ENCODE measurements at places on chromosomes 13 and 19.

DNA sequence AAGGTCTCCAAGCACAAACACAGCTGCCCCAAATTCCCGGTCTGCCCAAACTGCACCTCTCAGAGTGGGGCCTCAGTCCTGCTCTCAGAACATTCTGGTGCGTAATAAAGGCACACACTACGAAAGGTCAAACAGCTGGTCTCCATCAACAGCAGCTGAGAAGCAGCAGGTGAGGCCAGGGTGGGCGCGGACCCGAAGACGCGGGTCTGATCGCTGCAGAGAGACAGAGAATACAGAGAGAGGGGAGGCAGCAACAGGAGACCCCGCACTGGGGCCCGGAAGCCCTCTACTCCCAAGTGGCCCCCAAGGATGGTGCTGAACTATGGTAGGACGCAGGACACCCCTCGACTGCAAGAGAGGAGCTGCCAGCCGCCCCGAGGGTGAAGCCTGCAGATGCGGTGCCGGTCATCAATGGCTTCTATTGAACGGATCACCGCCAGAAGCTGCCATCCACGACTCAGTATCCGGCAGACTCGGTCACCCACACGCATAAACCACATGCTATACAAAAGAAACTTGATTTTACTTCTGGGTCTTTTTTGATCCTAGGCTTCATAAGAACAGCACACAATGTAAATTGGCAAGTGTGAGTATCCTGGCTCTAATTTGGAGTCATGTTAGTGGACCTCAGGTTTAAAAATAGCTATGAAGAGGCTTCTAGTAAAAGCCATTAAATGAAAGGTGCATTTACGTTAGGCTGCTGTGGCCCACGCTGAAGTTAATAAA is 33.4 kb downstream of the STK24 start:
- DNase-seq = no peak

- no peak for DNase-seq
Observed at GRCh38 chr19:34959021-34959420, 5.0 kb downstream of the ZNF792 start.

DNA sequence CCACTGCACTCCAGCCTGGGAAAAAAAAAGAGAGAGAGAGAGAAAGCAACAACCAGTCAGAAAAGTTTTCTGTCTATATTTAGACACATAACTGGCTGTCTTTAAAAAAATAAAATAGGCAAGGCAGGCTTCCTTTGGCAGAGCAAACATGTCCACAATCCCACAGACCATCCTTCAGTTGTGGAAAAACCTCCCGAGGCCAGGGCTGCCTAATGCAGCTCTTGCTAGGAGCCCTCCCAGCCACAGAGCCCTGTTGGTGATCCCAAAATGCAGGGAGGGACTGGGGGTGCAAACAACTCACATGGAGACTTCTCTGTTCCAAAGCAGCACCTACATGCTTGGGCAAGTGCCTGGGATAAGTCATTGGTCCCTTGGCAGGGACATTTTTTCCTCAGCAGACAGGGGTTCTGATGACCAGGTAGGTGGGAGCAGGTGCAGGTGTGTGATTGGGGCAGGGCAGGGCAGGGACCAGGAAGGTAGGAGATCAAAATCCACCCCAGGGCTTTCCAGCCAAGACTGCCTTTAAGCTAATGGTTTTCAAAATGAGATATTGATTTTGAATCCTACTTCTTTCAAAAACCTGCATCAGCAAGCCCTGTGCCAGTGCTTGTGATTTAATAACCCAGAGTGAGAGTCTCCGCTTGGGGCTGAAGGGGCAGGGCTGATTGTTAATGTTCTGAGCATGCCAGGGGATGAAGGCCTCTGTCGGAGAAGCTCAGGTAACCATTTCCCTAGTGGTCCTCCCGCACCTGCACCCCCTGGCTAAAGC is 178.5 kb downstream of the USP12 start:
- DNase-seq = no peak

GRCh38 chr13:34578917-34579316 is 363.2 kb upstream of the NBEA start:
- no peak for DNase-seq

DNA sequence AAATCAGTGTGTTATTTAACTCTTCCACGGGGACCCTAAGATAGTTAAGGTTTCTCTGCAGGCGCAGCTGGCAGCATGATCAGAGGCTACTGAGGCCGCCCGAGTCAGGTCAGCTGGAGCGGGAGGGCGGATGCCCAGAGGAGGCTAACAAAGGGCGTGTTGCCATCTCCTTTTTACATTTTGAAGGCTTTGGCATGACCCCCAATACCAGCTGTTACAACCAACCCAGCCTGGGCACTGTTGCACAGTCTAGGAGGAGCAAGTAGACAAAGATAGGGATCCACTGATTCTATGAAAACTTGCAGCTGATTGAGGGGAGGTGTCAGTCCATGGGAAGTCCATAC is 15.7 kb downstream of the COL4A2 start:
- DNase-seq = no peak

- peak; percentile 88 for DNase-seq
Observed at GRCh38 chr13:28718196-28718542, 601 bp downstream of the SLC46A3 start.

DNA sequence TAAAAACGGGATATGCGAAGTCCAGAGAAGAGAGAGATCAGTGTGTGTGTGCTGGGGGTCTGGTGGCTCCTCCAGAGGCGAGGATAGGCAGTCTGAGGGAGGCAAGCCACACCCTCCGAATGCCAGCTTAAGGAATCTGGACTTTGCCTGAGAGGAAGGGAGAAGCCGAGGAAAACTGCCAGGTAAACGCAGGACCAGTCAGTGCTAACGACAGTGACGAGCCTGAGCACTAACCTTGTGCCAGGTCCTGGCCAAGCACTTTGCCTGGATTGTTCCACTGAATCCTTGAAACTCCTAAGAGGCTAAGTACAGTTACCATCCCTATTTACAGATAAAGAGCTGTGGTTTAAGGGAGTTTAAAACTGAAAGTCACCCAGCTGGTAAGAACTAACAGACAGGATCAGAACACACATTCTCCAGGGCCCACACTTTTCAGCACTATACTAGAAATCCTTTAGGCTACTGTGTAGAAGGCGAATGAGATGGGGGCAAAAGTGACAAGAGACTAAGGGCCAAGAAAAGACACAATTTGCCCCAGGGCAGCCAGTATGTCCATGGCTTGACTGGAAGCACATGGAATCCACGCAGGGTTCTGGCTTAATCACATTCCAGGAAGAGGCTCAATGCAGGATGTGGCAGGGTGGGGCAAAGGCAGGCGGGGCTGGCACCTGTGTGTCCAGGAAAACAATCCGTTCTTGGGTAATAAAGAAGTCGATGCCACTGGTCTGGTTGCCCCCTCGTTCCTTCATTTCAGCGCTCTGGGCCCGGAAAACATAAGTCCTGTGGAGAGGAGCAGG is 15.1 kb downstream of the SMG9 start:
- DNase-seq = no peak

DNA sequence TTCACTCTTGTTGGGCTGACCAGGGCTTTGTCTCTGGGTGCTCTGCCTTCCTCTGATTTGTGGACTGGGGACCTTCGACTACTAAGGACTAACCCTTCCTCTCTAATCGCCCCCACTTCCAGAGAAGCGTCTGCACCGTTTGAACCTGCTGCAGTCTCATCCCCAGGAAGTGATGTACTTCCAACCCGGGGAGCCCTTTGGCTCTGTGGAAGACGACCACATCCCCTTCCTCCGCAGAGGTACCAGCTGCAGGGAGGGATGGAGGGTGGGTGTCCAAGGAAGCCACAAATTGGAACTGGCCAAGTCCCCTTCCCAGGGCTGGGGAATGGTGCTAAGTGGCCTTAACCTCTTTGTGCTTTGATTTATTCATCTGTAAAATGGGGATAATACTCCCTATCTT is 9.2 kb downstream of the QPCTL start:
- no peak for DNase-seq

- no peak for DNase-seq
Observed at GRCh38 chr19:9324584-9324962, 594 bp downstream of the ZNF559 start.

GRCh38 chr13:73000027-73000674 is 58.7 kb upstream of the KLF5 start:
- DNase-seq = peak; percentile 78

- DNase-seq = no peak
Observed at GRCh38 chr13:96388598-96388997, 298.7 kb downstream of the HS6ST3 start.

DNA sequence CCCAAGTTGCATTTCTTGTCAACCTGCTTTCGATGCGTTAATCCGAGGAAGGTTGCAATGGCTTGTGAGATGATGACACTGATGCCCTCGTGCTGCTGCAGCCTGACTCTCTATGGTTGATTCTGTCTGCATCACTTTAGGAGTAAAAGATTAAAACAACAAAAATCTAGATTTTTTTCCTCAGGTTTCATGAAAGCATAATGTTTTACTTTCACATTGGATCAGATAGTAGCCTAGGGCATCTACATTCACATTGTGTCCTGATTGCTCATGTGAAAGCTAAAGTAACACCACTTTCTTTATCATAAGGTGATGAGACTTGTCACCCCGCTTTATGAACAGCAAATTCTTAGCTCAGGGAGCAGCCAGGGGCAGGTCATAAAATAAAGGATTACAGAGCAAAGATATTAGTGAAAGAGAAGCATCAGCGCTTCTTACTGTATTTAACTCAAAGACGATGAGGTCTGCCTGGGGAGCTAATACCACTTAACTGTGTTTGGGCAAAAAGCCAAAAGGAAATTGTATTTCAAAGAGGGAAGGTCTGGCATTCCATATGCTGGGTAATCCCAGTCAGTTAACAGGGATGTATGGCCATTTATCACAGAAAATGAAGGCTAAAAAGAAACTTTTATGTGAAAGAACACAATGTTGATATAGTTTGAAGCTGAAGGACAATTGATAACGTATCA is 270.5 kb downstream of the GPC6 start:
- DNase-seq = no peak

- DNase-seq = peak; percentile 86
Observed at GRCh38 chr13:30720172-30720869, 15.0 kb upstream of the ALOX5AP start.

DNA sequence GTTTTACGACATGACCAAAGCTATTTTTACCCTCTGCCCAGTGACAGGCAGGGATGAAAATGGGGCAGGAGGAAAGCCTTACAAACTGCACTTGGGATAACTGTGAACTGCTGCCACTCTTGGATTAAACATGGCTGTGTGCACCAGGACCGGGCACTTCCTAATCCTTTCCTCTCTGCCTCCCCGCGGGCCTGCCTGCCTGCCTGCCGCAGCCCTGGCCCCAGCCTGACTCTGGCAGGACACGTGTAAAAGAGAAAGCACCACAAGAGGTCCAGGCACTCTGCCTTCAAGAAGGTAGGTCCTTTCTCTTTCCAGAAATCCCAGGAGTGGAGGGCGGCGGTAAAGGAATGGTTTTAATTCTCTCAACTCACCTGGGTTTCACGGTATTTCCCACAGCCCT is 4.8 kb downstream of the TSHZ3 start:
- no peak for DNase-seq

- DNase-seq = no peak
Observed at GRCh38 chr19:15639596-15639995, 1.1 kb upstream of the CYP4F3 start.

GRCh38 chr19:4993683-4994082 is 24.8 kb downstream of the KDM4B start:
- no peak for DNase-seq

GRCh38 chr19:9971166-9971897 is 35.0 kb upstream of the OLFM2 start:
- no peak for DNase-seq

DNA sequence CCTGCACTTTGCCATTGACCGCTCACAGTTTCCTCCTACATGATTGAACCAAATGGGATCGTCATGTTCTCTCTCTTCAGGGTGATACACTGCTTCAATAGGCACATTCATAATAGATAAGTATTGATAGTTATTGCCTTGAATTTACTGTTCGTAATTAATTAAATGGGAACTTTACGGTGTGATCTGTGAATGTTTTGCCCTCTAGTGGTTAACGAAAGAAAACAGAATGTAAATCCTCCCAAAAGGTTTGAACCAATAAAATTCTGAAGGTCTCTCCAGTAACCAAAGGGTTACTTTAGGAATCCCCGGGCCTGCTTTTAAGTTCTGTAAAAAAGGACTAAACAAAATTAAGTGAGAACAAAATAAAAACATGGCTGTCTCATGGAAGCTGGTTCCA is 389.3 kb downstream of the DACH1 start:
- DNase-seq = peak; percentile 12

- no peak for DNase-seq
Observed at GRCh38 chr13:52751196-52751595, 11.6 kb upstream of the CNMD start.

DNA sequence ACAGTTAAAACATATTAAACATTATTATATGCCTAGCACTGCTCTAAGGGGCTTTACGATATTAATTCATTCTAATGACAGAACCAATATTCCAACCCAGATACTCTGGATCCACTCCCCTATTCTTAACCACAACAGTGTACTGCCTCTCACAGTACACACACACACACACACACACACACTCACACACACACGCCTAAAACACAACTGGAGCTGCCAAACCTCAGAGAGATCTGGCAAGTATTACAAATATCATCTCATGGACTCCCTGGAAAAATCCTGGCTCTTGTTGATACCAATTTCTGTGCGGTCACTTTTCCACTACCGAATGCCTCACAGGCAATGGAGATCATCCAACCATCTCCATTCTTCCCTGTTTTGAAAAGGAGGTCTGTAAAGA is 1.3 kb downstream of the ZNF780A start:
- no peak for DNase-seq

DNA sequence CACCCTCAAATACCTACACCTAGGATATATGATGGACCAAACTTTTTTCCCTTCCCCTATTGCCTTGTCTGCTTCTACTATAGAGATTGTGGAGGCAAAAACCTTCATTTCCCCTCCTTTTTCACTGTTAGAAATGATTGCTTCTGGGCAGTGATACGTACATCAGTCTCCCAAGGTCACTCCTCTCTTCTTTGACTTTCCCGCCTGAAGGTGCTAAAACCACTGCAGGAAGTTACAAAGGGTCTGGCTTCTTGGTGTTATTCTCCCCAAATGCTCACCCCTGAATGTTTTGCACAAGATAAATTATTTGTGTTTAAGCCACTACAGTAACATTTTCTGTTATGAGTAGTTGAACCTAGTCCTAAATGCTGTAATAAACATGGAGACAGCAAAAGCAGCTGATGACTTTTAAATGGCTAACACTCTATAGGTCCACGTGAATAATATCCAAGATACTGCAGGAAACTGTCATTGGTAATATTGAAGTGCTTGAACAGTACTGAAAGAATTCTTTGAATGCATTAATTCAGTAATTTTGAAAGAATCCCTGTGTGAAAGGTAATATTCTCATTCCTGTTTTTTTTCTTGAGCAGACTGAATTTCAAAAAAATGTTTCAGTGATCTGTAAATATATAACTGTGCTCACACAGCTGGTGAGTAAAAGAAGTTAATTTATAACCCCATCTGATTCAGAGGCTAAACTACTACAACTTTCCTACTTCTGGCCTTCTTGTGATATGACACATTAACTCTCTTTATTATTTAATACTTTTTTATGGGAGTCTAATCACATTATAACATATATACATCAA is 865.1 kb downstream of the EFNB2 start:
- no peak for DNase-seq

- DNase-seq = no peak
Observed at GRCh38 chr13:104796581-104796980, 1730.4 kb upstream of the SLC10A2 start.

Data from suppressor macrophage (primary cell).